ENCODE measurements at places on chromosomes 7 and 10.

DNA sequence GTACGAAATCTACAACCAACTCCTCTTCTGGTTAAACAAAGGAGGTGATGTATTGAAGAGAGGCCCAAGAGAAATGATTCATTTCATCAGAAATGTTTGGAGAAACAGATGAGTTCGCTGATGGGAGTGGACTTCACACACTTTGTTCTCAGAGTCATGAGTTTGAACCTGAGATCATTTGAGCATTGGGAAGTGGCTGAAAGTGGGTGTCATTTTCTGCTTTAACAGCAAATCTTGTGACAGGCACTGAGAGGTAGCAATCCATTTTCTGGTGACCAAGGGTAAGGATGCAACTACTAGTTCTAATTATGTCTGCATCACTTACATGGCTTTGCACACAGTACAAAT lies 51.4 kb downstream of the RBM20 start:
- DNase-seq = no peak

DNA sequence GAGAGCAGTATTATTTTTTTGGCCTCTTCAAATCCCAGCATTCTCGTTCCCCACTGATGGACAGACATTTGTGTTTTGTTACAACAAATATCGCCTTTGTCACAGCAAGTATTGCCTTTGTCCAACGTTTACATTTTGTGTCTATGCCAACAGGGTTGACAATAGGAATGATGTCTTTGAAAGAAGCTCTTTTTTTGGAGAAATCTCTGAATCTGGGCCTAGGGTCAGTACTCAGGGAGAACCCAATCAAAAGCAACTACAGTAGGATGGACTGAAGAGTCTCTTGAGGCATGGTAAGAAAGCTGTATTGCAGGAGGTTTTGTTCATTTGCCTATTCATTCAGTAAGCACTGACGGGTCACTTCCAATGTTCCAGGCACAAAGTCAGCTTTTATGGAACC lies 57.7 kb upstream of the KLF14 start:
- DNase-seq = no peak

DNA sequence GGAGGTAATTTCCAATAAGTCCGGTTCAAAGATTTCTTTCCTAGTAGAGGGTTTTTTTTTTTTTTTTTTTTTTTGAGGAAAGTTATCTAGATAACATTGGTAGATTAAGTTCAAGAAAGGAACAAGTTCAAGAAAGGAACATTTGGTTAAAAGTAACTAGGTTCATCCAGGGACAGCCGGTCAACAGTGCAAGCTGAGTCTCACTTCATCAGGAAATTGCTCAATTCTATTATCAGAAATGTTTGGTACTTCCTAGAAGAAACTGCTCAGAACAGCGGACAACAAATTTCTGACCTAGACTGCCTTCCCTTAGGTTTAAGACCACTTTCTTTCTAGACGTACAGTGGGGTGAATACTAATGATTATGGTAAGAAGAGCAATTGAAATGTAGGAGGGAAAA lies 3.7 kb upstream of the IL2RA start:
- no peak for DNase-seq

GRCh38 chr10:65340340-65340739 lies 1585.5 kb upstream of the LRRTM3 start:
- no peak for DNase-seq

DNA sequence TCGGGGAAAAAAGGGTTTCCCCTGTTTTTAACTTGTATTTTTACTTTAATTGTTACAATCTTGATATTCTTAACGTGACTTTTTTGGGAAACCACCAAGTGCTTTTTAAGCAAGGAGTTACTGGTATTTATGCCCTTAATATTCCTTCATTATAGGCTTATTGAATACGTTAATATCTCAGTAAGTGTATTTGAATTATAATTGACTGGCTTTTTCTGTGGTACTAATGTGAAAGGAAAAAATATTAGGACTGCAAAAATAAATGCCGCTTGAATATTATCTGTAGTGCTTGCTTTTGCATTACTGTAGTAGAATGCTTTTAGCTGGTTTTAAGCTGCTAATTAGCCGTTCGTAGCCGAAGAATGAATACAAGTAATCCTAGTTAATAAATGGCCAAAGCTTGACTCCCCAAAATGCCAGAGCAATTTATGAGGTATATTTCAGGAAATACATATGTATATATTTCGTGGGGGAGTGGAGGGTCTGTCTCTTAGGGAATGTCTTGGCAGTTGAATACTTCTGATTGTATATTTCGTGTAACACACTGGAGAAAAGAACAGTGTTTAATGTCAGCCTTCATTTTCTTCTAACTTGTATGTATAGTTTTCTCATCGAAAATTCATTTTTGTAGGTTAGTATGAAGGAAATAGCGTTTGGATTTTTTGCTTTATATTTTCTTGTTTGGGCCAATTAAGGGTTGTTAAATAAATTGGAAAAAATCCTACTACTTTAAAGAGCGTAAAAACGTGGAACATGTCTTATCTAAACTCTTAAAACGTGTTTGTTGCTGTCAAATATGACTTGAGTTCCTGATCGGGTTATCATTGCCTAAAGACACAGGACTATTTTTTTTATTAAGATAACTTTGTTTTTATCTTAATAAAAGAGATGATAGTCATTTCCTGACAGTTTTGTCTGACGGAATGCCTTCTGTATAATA lies 1.5 kb downstream of the PDCD4 start:
- DNase-seq = no peak

GRCh38 chr7:151744051-151744580 lies 132.8 kb downstream of the PRKAG2 start:
- no peak for DNase-seq

GRCh38 chr7:134444961-134445315 lies 14.0 kb downstream of the AKR1B1 start:
- no peak for DNase-seq

DNA sequence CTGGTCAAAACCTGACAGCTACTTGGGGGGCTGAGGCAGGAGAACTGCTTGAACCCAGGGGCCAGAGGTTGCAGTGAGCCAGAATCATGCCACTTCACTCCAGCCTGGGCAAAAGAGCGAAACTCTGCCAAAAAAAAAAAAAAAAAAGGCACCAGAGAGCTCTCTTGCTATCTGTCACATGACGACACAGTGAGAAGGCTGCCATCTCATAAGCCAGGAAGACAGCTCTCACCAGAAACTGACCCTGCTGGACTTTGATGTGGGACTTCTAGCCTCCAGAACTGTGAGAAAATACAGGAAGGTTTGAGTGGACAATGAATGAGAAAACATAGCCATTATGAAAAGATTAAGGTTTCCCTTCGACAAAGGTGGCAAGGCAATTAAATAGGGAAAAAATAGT lies 51.1 kb upstream of the KCNIP2 start:
- DNase-seq = no peak

DNA sequence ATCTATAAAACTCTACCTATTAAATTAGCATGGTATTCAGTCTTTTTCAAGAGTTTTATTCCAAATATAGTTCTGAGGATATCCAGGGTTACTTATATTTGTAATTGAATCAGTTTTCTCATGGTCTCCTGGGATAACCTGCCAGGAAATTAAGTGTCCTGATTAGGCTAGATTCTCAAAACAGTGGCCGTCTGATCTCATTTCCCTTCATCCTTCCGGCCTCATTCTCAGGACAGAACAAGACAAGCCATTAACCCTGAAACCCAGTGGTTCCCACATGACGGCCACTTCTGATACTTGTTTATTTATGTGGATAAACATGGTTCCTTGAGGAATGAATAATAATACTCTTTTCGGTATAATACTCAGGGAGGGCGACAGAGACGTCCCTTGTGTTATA lies 417.6 kb upstream of the POT1 start:
- DNase-seq = no peak

DNA sequence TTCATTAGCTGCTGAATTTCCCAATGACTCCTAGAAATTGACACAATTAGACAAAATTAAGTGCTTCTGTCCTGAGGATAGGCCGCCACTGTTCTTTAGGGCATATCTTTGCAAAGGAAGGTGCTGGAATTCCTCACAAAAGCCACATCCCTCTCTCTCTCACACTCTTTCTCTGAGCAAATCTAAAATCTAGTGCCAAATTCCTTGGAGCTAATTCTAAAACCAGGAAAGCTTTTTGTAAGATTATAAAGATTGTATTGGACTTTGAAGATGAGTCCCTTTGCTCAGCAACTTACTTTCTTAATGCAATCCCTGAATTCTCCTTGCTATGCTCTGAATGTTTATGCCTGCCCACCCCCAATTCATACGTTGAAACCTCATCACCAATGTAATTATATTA lies 288.9 kb downstream of the KCNMA1 start:
- DNase-seq = no peak

GRCh38 chr7:25263337-25263736 lies 35.1 kb upstream of the NPVF start:
- DNase-seq = no peak

GRCh38 chr10:79488336-79488735 lies 24.0 kb upstream of the EIF5AL1 start:
- DNase-seq = no peak

GRCh38 chr7:95907337-95907736 lies 135.0 kb downstream of the DYNC1I1 start:
- no peak for DNase-seq
